Skeletal muscle tissue (tissue), 5 donors: ENCODE measurements at places on chromosomes 11 and 22. TPM values are rescaled to one million over a fixed set of nuclear protein-coding genes. Genes with fewer than 3 reads are reported as not detected.

Gene TRIM64C
- not detected for total RNA-seq

Gene DBX1
- total RNA-seq: under 0.01 TPM

Gene JHY
- total RNA-seq: 1.6 TPM

Gene CNGA4
- total RNA-seq: not detected

Gene CD248
- 19.3 TPM for total RNA-seq

Gene KRTAP5-10
- total RNA-seq: not detected

Gene OR51E2
- 0.52 TPM for total RNA-seq

Gene CST6
- not detected for total RNA-seq

Gene CLCF1
- 1.0 TPM for total RNA-seq

Gene GNAZ
- 2.1 TPM for total RNA-seq

Gene ARHGAP32
- 23.5 TPM for total RNA-seq

Gene FIBIN
- total RNA-seq: 42.8 TPM

Gene LDLRAD3
- 39.1 TPM for total RNA-seq

Gene ST3GAL4
- 20.9 TPM for total RNA-seq
